ENCODE measurements at places on chromosomes 1 and 21.

GRCh38 chr1:72777918-72778317 lies 495.6 kb upstream of the NEGR1 start:
- no peak overlapping the region for H3K4me3 ChIP-seq
- H3K4me1 ChIP-seq, result no peaks in the 10 kb centered on the region
- no peak for DNase-seq
- H3K27me3 ChIP-seq, result no peaks in the 10 kb centered on the region

DNA sequence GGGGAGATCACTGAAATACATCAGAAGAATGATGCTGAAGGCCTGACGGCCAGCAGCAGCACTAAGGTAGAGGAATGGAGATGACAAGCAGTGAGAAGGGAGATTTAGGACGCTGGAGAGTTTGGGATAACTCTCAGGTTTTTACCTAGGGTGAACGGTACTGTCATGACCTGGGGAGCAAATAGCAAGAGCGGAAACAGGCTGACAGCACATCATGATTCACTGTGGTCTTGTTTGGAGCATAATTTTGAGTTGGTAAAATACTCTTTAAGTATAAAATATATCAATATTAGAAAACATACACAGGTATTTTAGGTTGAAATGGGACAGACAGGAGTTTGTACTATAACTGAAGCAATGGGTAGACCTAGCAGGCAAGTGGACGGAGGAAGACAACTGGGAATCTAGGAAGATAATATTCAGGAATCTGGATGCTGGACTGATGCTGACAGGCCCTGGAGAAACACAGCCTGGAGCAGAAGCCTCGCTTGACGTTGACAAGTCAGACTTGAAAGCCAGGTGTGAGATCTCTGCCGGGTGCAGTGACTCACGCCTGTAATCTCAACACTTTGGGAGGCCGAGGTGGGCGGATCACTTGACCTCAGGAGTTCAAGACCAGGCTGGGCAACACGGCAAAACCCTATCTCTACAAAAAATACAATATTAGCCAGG lies 33.3 kb downstream of the ALG14 start:
- no peak overlapping the region for H3K4me3 ChIP-seq
- H3K27ac ChIP-seq, result no peak overlapping the region
- DNase-seq, result no peak
- H3K27me3 ChIP-seq, result no peaks in the 10 kb centered on the region
- no peaks in the 10 kb centered on the region for H3K4me1 ChIP-seq

- DNase-seq, result no peak
- H3K27ac ChIP-seq, result no peak overlapping the region
- H3K27me3 ChIP-seq, result no peaks in the 10 kb centered on the region
- H3K36me3 ChIP-seq, result peaks cover 8% of the 10 kb centered on the region
Observed at GRCh38 chr1:32151319-32151787, 28.1 kb upstream of the TXLNA start.

- no peak for DNase-seq
- peaks cover 40% of the 10 kb centered on the region for H3K36me3 ChIP-seq
- H3K27ac ChIP-seq, result no peak overlapping the region
Observed at GRCh38 chr1:156744786-156745419, 4.0 kb upstream of the MRPL24 start.

- no peak for DNase-seq
- H3K27ac ChIP-seq, result no peak overlapping the region
- H3K4me3 ChIP-seq, result no peak overlapping the region
- H3K27me3 ChIP-seq, result no peaks in the 10 kb centered on the region
Observed at GRCh38 chr1:229993060-229993459, 74.0 kb upstream of the GALNT2 start.

All from H9 (cell line).